ENCODE measurements at places on chromosomes 1 and 21.

DNA sequence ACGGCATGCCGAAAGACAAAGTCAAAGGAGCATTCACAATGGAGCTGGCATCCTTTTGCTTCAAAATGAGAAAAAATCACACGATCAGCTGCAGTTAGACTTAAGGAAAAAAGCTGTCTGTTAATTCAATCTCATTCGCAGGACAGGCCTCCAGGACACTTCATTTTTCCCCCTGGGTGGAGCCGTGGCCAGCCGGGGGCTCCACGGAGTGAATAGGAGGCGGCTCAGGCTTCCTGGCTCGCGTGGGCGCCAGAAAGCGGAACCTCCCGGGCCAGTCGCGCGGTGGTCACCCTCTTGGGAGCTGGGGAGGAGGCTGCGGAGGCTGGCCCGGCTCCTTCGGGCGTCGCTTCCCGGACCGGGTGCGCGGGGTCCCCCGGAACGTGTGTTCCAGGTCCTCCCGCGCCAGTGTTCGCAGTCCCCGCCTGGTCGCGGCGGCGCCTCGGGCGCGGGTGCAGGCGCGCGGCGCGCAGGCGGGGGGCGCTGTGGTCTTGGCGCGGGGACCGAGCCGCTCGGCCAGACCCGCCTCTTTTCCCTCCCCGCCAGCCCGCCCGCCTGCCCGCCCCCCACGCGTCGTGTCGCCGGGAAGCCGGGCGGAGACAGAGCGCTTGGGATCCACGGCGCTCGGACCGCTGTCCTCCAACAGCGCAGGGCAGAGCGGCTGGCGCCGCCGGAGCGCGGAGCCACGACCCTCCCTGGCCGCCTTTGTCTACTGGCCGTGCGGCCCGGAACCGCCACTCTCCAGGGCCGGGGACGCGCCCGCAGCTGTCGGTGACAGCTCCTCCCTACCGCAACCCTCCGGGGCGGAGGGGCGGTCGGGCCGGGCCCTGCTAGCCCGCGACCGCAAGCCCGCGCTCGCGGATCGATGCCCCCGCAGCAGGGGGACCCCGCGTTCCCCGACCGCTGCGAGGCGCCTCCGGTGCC is at the start of gene RHOU:
TSS of gene RHOU (plus strand) at position 599 of the 921 bp plus-strand sequence. CDS start at position 863, 264 bp downstream.
- DNase-seq = no peak

DNA sequence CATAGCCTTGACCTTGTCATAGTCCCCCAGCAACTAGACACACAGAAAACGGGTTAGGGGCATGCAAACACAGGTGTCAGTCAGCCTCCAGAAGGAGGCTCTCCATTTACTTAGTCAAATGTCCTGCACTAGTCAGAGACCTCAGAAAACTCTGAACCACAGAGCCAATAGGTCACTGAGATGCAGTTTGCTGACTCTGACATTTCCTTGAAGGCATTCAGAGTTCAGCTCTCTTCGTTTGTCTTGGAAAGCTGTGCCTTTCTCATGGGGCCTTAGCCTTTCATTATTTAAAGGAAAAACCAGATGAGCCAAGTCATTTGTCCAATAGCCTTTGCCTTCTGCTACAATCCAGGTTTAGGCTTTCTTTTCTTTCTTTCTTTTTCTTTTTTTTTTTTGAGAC is 3.5 kb downstream of the OLFML2B start:
- no peak for DNase-seq

GRCh38 chr1:116769994-116770393 is 15.8 kb downstream of the CD2 start:
- DNase-seq = no peak

DNA sequence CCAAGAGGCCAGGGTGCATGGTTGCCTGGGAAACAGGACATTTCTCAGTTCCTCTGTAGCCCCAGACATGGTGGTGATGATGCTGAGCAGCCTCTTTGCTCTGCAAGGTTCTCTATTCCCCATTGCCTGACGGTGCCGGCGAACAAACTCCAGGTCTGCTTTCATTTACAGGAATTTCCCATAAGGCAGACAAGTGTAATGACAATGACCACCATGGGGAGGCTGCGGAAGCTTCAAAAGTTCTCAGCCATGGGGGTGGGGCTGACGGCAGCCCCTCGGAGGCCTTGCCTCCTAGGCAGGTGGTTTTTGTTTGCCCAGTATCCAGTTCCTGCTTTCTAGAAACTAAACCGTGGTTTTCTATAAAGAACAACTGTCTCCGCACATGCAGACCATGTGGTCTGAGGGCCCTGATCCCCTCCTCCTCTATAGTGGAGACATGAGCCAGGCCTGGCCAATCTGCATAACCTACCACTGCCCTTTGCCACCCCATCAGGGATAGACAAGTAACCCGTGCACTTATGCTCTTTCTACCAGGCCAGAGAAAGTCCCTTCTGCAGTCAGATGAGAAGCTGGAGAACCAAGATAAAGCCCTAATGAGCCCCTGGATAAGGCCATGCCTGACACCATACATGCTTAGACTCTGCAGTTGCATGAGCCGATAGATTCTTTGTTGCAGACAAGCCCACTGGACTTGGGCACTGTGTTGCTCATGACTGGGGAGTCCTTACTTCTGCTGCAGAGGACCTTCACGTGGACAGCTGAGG is 54.1 kb downstream of the LDLRAD2 start:
- DNase-seq = peak; percentile 52

DNA sequence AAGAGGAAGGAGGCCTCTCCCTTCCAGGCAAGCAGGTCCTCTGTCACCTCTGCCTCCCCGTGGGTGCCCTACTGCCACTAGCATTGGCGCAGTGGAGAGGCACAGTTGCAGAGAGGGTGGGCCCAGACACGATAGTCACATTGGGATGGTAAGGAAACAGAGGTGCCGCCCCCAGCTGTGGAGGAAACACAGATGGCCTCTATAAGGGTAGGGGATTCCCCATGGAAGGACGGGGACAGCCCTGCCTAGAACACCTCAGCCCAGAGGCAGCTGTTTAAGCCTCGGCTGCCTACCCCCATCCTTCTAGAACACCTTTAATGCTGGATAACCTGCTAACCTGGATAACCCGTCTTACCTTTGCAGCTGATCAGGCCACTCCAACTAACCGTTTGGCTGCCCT is 65.7 kb upstream of the CNTN2 start:
- no peak for DNase-seq

DNA sequence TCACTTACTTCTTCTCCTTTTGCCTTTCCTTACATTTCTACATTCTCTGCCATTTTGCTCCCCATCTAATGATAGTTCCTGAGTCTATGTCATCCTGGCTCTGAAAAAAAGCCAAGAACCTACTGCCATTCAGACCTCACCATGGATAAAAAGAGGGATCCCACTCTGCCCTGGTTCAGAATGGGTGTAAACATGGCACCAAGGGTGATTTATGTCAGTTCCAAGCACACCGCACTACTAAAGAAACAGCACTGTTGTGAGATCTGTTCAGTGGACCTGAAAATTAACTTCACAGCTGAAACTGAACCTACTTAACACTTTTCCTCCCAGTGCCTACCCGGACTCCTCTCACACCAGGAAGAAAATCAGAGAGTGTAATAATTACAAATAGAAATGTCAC is 72.3 kb upstream of the NTPCR start:
- DNase-seq = no peak

- DNase-seq = no peak
Observed at GRCh38 chr21:45579383-45580180, 37.3 kb upstream of the SLC19A1 start.

DNA sequence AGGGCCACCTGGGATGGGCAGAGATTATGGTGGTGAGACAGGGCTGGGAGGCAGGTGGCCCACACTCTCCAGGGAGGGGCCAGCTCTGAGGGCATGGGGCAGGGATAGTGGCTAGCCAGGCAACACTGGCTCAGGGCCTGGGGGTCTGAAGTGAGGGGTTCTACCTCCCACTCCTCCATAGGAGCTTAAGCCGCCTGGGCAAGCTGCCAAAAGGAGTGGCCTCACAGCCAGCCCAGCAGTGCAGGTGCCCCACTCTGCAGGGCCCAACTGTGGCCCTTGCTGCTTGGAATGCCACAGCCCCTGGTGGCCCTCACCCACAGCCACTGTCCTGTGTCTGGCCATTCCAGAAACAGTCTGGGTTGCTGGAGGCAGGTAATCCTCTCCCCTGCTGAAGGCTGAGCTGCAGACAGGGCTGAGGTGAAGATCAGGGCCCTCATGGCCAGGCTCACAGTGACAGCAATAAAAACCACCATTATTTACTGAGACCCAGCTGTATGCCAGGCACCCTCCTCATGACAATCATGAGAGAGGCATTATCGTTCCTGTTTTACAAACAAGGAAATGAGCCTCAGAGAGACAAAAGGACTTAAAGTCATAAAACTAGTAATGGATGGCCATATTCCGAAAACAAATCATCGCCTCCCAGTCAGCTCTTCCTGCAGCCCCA is 31.0 kb downstream of the KIF21B start:
- peak; percentile 72 for DNase-seq

DNA sequence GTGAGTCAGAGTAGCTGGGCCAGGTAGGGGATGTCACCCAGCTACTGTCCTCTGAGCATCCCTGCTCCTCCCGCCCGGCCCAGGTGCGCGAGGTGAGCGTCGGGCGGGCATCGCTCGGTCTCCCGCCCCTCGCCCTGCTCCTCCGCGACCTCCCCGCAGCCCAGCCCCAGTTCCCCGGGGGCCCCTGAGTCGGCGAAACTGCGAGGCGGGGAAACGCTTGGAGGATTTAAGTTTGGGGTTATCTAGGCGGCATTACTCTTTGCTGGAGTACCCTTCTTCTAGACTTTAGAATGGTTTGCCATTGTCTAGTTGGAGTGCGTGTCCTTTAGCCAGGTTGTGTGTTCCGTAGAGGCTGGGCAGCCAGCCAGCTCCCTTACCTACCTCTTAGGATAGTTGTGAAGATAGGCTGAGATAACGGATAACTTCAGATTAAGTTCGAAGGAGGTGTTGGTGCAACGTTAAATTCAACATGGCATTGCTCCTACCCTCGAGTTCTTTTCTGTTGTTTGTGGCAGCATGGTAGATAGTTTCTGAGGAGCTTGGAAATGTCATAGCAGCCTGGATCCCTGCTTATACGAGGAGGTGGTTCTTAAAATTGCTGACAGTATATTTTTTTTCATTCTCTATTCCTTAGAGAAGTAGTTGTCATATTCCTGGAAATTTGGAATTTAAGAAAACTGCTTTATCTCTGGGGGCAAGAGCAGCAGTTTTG is 697 bp downstream of the AGO3 start:
- DNase-seq = no peak

- no peak for DNase-seq
Observed at GRCh38 chr1:247212012-247212411, 40.2 kb upstream of the ZNF124 start.

DNA sequence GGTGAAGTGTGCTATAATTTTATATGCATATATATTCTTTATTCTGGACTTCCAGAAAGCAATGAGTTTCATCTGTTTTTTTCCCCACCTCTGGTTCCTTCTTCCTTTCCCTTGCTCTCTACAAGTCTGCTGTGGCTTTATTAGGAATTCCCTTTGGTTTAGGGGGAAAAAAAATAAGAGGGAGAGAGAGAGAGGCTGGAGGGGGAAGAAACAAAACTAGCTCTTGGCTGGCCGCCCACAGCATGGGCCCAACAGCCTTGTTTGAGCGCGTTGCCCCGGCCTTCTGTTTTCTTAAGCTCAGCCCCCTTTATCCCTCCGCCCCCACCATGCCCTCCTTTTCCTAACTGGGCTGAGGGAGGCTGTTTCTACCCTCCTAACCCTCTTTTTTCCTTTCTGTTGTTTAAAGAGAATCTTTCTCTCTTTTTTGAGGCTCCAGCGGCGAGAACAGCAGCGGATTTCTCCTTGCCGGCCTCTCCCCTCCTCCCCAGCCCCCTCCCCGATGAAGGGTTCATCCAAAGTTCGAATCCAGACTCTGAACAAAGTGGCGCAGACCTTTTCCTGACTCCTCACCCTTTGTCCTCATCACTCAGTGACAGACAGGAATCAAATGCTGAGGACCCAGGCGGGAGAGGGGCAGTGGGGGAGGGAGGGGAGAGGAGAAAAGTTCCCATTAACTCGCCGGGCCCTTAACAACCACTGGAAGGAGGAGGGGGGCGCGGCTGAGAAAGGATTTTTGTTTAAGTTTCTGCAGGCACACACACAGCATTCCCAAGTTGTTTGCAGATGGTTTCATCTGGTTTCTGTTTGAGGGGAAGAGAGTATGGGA is 29.7 kb downstream of the PBX1 start:
- no peak for DNase-seq

- DNase-seq = no peak
Observed at GRCh38 chr1:165999826-166000225, 167.0 kb downstream of the FAM78B start.

DNA sequence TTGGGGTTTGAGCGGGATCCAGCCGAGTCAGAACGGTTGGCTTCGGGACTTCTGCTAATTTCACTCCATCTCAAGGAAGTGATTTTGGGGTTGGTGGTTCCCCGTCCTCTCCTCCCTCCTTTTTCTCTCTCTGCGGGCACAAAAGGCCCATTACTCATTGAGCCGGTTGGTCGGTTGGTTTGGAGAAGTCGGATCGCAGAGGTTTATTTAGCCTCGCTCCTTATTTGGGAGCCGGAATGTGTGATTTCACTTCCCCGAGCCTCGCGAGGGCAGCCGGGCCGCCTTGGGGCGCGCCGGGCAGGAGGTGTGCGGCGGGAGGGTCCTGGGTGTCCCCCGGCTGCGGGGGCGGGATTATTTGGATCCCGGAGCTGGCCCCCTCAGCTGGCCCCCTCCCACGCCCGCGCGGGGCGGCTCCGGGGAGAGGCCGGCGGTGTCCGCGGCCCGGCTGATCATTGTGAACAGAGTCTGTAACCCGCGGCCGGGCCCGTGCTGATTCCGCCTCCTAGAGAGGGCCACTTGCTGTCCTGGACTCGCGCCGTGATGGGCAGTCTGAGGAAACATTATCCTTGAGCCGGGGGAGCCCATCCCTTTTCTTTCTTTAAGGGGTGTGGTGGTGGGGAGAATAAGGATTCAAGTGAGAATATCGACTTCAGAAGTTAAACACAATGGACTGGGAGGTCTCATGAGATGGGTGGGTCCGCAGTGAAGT is 1.2 kb downstream of the MAPKAPK2 start:
- no peak for DNase-seq

DNA sequence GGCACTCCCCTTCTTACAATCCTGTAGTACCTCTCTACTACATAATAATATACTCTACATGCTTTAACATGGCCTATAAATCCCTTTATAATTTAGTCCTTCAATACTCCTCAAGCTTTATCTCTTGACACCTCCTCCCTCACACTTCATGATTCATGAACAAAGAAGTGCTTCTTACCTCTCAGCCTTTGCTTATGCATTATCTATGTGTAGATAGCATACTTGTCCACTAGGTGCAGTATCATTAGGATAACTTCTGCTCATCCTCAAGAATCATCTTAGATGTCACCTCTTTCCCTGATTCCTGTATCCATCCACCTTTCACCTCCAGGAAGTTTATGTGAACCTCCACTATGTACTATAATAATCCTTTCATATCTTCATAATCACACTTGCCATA is 74.4 kb downstream of the COL24A1 start:
- no peak for DNase-seq

- DNase-seq = no peak
Observed at GRCh38 chr1:158251163-158251562, 3.1 kb upstream of the CD1A start.

All from SHP77 treated with DMSO at 0.1 percent for 48 hours (cell line).